ENCODE measurements at places on chromosomes 13 and 19.

- no peak for DNase-seq
Observed at GRCh38 chr13:35909837-35910540, 221.2 kb downstream of the DCLK1 start.

- no peak for DNase-seq
Observed at GRCh38 chr19:28330831-28331230, 882.1 kb downstream of the UQCRFS1 start.

GRCh38 chr13:91747186-91747585 is 348.8 kb downstream of the GPC5 start:
- DNase-seq: no peak

GRCh38 chr19:21674454-21674853 is 92.9 kb downstream of the ZNF100 start:
- no peak for DNase-seq

- no peak for DNase-seq
Observed at GRCh38 chr13:48976576-48977285, 1.0 kb downstream of the FNDC3A start.

- no peak for DNase-seq
Observed at GRCh38 chr19:4415352-4415751, 12.9 kb downstream of the CHAF1A start.

DNA sequence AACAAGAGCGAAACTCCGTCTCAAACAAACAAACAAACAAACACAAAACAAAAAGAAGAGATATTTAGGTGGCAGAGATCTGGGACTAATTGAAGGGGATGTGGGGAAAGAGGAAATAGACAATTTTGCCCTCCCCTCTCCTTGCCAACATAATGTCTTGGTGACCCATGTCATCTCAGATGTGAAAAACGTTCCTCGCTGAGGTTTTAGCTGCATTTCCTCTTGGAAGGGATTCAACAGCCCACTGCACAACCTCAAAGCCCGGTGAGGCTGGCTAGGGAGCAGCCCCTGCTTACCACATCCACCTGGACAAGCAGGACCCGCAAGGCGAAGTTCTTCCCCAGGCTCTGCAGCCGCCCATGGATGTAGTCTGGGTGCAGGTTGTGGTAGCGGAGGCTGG is 4.9 kb downstream of the ERCC1 start:
- no peak for DNase-seq

DNA sequence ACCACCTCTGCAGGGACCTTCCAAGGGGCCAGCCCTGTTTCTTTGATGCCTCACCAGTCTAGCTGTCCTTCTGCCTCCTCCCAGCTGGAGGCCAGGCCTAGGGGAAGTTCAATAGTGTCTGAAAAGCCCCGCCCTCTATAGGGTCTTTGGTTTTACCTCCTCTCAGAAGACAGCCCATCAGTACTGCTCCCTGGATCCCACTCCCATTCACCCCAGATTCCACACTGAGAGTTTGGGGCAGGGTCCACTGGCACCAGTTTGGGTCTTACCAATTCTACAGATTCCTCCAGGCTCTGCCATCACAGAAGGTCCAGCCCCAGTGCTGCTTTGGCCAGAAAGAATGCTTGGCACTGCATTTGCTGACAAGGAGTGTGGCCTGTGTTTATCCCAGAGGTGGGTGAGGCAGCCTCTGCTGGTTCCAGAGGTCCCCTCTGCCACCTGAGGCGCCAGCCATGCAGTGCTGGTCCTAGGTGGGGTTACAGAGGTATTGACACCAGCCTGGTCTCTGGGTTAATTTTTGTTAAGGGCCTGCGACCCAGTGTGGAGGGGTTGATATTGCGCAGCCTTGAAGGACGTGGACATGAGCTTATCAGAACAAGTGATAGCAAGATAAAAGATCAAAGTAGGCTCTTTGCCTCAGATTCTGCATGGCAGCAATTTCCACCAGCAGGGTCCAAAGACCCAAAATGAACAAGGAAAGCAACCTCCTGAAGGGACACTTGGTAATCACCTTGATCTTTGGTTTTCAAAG is 41.4 kb upstream of the IGSF23 start:
- peak; percentile 51 for DNase-seq

- no peak for DNase-seq
Observed at GRCh38 chr13:102609696-102610095, 12.9 kb downstream of the TPP2 start.

DNA sequence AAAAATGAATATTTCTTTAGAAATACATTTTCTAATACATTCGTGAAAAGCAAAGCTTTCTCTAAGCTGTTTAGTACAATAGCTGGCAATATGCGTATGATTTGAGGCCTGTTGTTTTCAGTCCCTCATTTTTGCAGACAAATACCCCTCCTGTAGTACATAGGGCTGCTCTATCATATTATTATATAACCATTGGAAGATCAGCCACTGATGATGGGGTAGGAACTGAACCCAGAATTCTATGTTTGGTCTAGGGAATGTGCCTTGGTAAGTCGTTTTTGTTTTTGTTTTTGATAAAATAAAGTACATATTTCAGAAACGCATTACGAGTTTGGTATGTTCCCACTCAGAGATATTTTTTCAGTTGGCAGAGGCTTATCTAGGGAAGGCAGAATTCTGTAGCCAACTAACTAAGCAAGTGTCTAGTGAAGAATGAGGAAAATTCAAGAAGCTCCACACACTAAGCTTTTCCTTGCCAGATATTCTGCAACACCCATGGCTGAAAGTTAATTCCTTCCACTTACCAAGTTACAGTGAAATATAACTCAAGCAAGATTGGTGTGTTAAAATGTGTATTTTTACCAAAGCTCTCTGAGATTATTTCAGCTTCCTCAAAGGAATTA is 656.9 kb upstream of the MIR17HG start:
- DNase-seq: no peak

DNA sequence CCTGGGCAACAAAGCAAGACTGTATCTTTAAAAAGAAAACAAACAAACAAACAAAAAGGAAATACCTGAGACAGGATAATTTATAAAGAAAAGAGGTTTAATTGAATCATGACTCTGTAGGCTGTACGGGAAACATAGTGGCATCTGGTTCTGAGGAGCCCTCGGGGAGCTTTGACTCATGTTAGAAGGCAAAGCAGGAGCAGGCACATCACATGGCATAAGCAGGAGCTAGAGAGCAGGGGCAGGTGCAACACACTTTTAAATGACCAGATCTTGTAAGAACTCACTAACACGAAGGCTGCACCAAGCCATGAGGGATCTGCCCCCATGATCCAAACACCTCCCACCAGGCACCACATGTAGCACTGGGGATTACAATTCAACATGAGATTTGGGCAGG is 13.2 kb upstream of the OR10H2 start:
- DNase-seq: no peak

DNA sequence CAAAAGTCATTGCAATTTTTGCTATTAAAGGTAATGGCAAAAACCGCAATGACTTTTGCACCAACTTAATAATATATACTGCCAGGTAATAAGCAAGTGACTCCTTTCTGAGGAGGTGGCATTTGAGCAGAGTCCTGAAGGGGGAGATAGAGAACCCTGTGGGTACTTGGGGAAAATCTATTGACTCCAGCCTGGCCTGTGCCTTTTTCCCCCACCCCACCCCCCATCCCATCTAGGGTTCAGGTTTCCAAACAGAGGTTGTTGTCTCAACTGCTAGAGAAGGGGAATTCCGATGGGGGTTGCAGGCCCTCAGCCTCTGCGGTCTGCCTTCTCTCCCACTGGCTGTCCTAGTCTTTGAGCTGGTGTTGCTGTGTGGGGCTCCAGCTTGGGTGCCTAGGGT is 11.5 kb downstream of the S1PR2 start:
- no peak for DNase-seq

GRCh38 chr13:99659866-99660554 is 158.7 kb downstream of the TM9SF2 start:
- no peak for DNase-seq

GRCh38 chr13:72983085-72983768 is 75.6 kb upstream of the KLF5 start:
- no peak for DNase-seq

DNA sequence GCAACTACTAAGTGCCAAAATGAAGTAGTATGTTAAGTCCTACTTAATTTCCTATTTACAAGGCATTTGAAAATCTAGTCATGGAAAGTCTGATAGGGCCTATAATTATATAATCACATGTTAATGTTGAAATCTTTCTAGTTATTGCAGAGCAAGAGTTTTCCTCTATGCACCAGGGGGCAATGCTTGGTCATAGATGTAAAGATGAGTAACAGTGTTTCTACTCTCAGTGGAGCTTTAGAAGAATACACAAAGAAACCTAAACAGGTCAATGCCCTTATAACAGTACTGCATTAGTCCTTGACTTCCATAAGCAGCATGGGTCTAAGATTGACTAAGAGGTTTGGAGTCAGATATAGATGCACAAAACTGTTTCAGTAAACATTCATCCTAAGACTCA is 218.7 kb downstream of the KCTD12 start:
- no peak for DNase-seq

DNA sequence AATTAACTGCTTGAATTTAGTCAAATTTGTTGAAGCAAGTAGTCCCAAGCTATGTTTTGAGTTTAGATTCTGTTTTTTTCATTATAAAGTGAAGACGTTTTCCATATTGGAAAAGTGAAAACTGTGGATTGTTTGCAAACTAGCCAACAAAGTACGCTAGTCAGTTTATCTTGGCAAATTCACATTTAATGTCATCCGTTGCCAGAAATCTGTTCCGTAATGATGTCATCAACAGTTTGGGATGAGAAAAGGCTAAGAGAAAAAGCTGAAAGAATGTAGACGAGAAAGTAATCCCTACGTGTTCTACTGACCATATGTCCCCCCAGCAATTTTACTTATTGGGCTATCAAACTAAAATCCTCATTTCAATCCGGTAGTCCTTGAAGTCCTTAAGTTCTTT is 419.6 kb downstream of the GPC6 start:
- DNase-seq: no peak

- DNase-seq: no peak
Observed at GRCh38 chr13:64278493-64278892, 2862.8 kb upstream of the PCDH20 start.

GRCh38 chr19:43380771-43381386 is 27.4 kb downstream of the CD177 start:
- no peak for DNase-seq

GRCh38 chr19:57067440-57067839 is 52.3 kb upstream of the USP29 start:
- DNase-seq: no peak

- no peak for DNase-seq
Observed at GRCh38 chr13:59012731-59013130, 1151.0 kb downstream of the DIAPH3 start.

DNA sequence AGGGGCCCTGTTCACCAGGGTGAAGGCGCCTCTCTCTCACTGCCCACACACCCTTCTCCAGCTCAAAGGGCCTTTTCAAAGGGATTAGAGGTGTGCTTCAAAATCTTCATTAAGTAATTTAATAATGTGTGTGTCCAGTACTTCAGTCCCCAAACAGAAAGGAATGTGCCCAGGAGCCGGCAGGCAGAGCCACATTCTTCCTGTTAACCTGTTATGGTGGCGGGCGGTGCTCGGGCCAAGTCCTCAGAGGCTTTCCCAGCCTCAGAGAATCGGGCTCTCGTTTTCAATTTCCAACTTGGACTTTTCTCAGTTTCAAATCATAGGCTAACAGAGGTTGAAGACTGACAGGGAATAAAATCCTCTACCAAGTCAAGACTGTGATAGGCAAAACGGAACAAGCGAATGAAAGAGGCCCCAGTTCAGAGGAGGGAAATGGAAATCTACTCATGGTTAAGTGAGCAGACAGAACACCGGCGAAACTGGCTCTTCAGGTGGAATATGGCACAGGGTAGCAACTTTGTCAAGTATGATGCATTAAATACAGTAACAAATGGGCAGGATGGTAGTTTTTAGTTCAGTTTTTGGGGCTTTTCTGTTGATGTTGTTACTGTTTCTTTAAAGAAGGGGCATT is 68.6 kb downstream of the FOXO1 start:
- no peak for DNase-seq

GRCh38 chr13:104436555-104436954 is 1370.3 kb upstream of the SLC10A2 start:
- no peak for DNase-seq

All from right lobe of liver (tissue), 6 donors.